Activated CD8-positive, alpha-beta memory T cell treated with anti-CD3 and anti-CD28 coated beads, Interleukin-2, amount 50 U/mL, for 4 hours (primary cell): ENCODE measurements at places on chromosomes 12 and 14.

DNA sequence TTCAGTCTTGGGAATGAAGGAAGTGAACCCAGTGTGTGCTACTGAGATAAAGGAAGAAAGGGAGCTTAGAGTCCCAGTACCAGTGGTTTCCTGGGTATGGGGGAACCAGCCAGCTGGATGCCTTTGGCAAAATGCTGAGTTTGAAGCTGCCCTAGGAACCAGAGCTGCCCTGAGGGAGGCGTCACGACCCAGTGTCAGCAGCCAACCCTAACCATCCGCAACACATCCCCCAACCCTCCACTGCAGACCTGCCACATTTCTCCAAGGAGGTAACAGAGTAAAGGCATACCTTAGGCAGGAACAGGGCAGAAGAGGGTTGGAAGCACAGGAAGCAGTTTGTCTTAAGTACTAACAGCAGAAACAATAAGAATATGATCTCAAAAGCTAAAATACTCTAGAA lies 28.6 kb downstream of the PRDM4 start:
- DNase-seq: no peak

GRCh38 chr14:100820957-100821356 lies 5.0 kb upstream of the MEG3 start:
- no peak for DNase-seq

- no peak for DNase-seq
Observed at GRCh38 chr14:104425171-104425681, 154.3 kb upstream of the C14orf180 start.

GRCh38 chr12:122729583-122730214 lies 945 bp downstream of the HCAR1 start:
- no peak for DNase-seq

DNA sequence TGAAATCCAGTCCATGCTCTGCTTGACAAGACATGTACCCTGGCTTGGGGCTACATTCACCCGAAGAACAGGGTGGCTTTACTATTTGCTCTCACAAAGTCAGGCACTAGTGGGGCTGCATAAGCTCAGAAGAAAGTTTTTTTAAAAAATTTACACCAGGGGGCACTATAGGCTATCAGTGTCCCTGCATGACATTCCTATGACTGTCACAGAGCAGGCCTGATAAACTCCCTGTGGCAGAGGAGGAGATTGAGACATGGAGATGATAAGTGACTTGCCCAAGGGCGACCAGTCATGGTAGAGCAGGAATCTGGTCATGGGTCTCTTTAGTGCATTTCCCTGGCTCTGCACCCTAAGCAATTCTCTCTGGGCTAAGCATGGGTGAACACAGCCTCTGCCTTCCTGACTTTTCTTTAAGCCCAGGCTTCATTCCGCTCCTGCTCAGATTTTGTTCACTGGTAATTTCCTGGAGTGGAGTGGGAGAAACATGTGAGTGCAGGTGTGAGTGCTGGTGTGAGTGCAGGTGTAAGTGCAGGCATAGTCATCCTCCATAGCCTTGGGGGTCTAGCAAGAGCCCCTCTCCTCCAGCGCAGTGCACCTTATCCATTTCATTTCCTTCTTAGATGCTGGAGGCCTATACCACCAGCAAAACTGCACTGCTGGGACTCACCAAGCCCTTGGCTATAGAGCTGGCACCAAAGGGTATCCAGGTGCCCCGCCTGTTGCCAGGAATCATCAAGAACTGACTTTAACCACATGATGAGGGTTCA lies 91.6 kb downstream of the DHRS2 start:
- no peak for DNase-seq

DNA sequence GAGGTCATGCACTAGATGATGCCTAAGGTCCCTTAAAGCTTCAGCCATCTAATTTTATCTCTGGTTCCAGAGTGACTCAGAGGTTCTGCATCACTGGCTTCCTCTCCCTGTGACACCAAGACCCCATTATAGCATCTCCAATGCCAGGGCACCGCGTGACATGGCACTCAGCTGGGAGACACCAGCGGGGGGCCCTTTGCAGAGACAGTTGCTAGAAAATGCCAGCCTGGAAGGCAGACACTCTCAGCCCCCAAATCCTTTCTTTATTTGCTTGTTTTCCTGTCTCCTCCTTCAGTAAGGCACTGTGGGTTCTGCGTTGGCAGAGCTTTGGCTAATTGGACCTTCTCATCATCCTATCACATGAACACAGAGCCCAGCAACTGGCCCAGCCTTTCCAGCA lies 123.5 kb upstream of the VRK1 start:
- DNase-seq: no peak

GRCh38 chr12:8947737-8948136 lies 1.7 kb downstream of the M6PR start:
- DNase-seq: no peak

- no peak for DNase-seq
Observed at GRCh38 chr14:24264298-24264697, 1.3 kb upstream of the TGM1 start.

GRCh38 chr12:54017027-54017788 lies 8.4 kb downstream of the HOXC8 start:
- DNase-seq: no peak

DNA sequence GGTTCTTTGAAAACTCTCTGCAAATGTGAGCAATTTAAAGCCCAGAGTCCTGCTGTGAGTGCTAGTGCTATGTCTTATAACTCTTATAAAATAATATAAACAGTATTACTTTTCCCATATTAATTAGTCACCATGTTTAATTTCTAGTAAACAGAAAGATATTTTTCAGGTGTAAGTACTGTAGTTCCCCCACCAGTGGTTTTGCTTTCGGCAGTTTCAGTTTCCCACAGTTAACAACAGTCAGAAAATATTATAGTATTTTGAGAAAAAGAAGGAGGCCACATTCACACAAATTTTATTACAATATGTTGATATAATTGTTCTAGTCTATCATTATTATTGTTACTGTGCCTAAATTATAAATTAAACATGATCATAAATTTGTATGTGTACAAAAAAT lies 800.5 kb downstream of the LRFN5 start:
- DNase-seq: no peak

- DNase-seq: no peak
Observed at GRCh38 chr14:41597647-41598046, 9.0 kb upstream of the LRFN5 start.

DNA sequence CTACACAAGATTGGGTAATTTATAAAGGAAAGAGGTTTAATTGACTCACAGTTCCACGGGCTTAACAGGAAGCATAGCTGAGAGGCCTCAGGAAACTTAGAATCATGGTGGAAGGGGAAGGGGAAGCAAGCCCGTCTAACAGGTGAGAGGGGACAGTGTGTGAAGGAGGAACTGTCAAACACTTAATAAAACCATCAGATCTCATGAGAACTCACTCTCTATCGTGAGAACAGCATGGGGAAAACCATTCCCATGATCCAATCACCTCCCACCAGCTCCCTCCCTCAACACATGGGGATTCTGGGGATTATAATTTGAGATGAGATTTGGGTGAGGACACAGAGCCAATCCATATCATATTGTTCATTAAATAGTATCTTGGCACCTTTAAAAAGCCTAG lies 56.1 kb downstream of the EPS8 start:
- no peak for DNase-seq

DNA sequence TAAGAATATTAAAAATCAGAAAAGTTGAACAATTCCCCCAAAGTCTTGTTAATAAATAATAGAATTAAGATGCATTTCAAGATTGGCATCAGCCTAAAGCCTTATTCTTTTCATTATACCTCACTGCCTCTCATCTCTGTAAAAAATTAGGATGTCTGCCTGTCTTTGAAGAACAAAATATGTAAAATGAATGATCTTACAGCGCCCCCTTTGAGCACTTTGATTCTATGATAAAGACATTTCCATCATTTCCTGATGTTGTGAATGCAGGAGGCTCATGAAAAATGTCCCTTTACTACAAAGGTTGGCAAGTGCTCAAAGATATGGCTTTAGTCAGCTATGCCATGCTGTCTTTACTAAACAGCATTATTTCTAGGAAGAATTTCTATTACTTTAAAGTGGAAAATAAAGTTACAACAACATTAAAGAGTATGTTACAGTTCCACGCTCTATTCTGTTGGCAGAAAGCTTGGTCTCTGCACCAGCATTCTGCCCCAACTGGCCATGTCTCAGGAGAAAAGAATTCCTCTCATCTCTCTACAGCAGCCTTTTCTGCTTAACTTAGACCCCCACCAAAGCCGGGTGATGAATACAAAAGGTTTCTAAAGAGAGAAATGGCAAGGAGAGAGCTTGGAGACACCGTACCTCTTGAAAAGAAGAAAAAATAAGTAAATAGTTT lies 95.1 kb downstream of the LLPH start:
- DNase-seq: no peak

GRCh38 chr12:108975024-108975593 lies 45.8 kb downstream of the SVOP start:
- DNase-seq: no peak

- no peak for DNase-seq
Observed at GRCh38 chr14:105053421-105053820, 11.8 kb downstream of the GPR132 start.

DNA sequence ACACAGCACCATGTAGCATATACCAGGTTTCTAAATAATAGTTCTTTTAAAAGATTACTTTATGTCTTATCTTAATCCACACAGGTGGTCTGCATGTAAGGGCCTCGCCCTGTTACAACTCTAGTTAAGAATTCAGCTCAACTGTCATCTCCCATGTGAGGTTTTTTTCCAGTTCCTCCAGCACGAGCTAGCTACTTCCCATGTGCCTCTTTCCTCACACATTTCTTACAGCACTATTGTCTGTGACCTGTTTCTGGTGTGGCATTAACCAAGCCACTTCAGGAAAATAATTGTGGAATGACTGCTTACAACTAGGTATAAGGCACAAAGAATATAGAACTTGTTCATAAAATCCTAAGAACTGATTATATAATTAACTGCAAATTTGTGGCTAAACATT lies 65.5 kb downstream of the SH2B3 start:
- DNase-seq: no peak

DNA sequence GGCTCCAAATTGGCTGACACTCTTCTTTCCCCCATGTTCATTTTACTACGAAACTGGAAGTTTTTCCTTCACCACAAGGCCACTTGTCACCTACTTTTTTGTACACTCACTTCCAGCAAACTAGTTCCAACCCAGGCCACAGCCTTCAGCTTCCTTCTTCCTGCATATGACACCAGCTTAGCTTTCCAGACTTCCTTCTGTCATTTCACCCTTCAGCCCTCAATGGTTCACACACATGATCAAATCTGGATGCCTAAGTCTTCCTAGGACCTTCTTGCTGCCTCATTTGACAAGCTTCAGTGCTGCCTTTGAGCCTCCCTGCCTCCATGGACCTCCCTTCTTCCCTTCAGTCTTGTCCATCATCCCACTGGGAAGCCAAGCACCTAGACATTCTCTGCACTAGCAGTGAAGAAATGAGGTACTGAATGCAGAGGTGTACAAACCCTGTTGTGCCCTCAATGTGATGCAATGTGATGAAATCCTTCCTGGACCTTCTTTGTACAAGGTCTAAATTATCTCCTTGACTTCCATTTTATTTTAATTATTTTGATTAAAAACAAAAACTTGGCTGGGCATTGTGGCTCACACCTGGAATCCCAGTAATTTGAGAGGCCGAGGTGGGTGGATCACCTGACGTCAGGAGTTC lies 4.3 kb upstream of the REC8 start:
- no peak for DNase-seq

DNA sequence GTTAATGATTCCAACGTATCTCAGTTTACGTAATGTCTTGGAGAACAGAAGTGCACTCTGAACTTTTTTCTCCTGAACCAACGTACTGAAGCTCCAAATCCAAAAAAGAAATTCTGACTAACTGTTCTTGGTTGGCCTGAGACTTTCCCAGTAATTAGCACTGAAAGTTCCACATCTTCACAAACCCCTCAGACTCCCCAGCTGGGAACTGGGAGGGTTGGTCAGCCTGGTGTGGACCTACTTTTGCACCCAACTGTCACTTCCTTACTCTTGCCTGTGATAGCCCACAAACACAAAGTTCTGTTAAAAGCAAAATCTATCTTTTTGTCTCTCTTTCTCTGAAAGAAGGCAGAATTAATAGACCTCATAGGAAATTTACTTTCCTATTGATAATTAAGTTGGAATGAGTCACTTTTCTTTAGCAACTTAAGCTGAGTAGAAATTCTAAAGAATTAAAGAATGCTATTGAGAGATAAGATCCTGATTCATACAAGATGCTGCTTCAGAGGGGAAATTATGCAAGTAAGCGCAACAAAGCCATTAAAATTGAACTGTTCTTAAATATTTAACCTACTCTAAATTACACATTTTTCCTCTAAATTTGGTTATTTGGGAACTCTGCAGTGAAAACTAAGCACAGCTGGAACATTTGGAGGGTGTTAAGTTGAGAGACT lies 155.0 kb downstream of the EPS8 start:
- DNase-seq: no peak

- no peak for DNase-seq
Observed at GRCh38 chr12:27785882-27786570, 6.0 kb upstream of the MANSC4 start.

GRCh38 chr12:88952562-88952942 lies 372.3 kb upstream of the KITLG start:
- DNase-seq: no peak

GRCh38 chr12:69684466-69684865 lies 14.6 kb downstream of the BEST3 start:
- no peak for DNase-seq

GRCh38 chr14:37063467-37064240 lies 108.8 kb downstream of the SLC25A21 start:
- DNase-seq: no peak

GRCh38 chr14:60204843-60205774 lies 39.9 kb upstream of the DHRS7 start:
- no peak for DNase-seq

- DNase-seq: no peak
Observed at GRCh38 chr14:93045965-93046704, 69.6 kb downstream of the ITPK1 start.

DNA sequence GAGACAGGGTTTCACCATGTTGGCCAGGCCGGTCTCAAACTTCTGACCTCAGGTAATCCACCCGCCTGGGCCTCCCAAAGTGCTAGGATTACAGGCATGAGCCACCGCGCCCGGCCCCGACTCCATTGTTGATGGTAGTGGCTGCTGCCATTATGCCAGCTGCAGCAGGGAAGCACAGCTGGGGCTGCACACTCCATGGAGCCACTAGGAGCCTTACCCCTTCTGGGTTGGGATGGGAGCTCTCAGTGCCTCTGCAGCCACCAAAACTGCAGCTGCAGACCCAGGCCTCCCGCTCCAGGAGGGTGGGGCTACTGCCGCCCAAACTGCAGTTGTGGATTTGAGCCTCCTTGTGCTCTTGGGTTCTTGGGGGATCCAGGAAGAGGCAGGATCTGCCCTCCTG lies 25.9 kb downstream of the TCHP start:
- no peak for DNase-seq

GRCh38 chr12:91937009-91937408 lies 208.6 kb downstream of the BTG1 start:
- DNase-seq: no peak

- DNase-seq: no peak
Observed at GRCh38 chr12:76489737-76490136, 69.8 kb downstream of the OSBPL8 start.

DNA sequence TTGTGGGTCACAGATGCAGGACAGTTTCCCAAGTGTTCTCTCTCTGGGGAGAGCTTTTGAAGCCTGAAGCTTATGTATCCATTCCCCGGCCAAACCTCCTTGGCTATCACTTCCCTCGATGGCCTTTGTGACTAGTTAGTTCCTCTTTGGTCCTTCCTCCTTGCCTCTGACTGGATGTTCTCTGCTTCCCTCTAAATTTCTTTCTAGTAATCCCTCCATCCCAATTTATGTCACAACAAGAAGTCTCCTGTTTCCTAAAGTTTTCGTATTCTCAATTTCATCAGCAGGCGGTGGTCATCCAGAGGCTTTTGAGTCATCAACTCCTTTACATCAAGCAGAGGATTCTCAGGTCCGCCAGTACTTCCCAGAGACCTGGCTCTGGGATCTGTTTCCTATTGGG lies 27.5 kb downstream of the A2ML1 start:
- no peak for DNase-seq
